ENCODE measurements at places on chromosomes 1 and 21. TPM values are rescaled to one million over a fixed set of nuclear protein-coding genes. Genes with fewer than 3 reads are reported as not detected.

- no peak for DNase-seq
Observed at GRCh38 chr21:46087641-46088040, 10.3 kb upstream of the COL6A2 start.

- no peak for DNase-seq
Observed at GRCh38 chr1:28378906-28379305, 9.4 kb downstream of the PHACTR4 start.

DNA sequence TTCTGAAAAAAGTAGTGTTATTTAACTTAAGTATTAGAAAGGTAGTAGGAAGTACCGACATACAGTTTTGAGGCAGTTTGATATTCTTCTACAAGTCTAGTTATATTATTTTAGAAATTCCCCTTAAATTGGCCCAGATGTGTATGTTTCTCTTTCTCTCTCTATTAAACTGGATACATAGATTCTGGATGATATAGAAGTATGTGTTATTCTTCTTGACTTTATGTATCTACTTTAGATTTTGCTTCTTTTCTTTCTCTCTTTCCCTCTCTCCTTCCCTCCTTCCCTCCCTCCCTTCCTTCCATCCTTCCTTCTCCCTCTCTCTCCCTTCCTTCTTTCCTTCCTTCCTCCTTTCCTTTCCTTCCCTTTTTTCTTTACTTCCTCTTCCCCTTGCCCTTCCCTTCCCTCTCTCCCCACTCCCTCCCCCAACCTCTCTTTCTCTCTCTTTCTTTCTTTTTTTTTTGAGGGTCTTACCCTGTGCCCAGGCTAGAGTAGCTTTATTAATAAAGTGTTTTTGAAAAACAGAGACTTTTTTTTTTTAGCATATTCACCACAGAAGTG is 124.3 kb downstream of the OSBPL9 start:
- no peak for DNase-seq

DNA sequence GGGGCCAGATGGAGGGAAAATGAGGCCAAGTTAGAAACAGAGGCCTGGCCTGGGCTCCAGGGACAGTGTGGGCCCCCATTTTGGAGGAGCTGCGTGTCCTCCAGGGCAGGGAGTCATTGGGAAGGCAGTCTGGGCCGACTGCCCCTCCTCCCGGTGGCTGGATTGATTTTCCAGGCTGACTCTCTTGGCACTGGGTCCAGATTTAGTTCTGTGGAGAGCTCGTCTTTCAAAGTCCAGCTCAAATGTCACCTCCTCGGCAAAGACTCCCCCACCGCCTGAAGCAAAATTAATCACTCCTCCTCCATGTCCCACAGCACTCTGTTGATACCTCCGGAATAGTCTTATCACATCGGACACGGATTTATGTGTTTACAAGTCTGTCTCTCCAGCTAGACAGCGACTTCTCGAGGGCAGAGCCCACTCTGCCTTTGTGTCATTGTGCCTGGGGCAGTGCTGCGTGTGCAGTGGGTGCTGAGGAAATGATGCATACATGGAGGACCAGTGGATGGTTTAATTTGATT is 175.1 kb downstream of the CAMTA1 start:
- DNase-seq, result peak; percentile 15

GRCh38 chr1:24895511-24895910 is 34.6 kb downstream of the RUNX3 start:
- DNase-seq, result no peak

GRCh38 chr1:30952098-30952497 is 43.5 kb upstream of the SDC3 start:
- DNase-seq, result no peak

DNA sequence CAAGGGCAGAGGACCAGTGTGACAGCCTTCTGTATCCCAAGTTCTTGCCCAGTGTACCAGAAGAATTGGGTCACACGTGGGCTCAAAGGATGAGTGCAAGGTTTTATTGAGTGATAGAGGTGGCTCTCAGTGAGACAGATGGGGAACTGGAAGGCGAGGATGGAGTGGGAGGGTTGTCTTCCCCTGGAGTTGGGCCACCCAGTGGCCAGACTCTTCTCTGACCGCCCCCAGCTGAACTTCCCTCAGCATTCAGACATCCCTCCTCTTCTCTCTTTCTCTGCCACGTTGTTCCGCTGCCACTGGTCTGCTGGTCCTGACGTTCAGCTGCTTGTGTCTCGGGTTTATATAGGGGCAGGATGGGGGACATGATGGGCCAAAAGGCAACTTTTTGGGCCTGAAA is 150.1 kb upstream of the IVNS1ABP start:
- no peak for DNase-seq

DNA sequence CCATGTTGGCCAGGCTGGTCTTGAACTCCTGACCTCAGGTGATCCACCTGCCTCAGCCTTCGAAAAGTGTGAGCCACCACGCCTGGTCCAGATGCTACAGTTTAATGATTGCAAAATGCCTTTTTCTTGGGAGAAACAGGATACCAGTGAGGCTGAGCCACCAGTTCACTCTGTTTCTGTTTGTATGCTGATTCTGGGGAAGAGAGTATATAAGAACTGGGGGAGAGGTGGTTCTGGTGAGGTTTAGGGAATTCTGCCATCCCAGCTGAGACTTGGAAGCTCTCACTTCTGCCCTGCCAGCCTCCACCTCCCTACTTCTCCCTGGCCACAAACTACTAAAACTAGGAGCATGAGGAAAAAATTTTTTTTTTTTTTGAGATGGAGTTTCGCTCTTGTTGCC is 8.1 kb upstream of the PMF1 start:
- DNase-seq, result no peak

PLA2G2C gene
- polyA plus RNA-seq, result not detected

LRRC39 gene
- 0.32 TPM for polyA plus RNA-seq

DONSON gene
- 20.7 TPM for polyA plus RNA-seq

MAP3K21 gene
- polyA plus RNA-seq, result 0.24 TPM

Data from AG04450 (cell line).